Stimulated activated CD8-positive, alpha-beta memory T cell treated with anti-CD3 and anti-CD28 coated beads, Interleukin-7, amount 100 ng/mL, for 4 hours (primary cell): ENCODE measurements at places on chromosomes 12 and 14.

DNA sequence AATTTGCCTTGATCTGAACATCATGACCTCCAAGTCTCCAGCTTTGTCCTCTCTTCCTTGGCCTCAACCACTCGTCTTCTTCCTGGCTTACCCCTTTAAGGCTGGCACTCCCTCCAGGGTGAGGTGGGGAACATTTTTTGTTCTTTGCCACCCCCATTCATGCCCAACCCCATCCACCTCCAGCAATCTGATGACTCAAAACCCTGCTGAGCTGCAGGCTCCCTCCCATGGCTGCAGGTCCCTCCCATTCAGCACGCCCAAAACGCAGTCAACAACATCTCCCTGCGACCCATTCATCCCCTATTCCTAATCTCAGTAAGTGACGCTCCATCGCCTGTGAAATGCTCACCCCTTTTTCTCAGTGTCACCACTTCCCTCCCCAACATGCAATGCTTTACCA is 138.8 kb upstream of the PRMT8 start:
- DNase-seq, result no peak

DNA sequence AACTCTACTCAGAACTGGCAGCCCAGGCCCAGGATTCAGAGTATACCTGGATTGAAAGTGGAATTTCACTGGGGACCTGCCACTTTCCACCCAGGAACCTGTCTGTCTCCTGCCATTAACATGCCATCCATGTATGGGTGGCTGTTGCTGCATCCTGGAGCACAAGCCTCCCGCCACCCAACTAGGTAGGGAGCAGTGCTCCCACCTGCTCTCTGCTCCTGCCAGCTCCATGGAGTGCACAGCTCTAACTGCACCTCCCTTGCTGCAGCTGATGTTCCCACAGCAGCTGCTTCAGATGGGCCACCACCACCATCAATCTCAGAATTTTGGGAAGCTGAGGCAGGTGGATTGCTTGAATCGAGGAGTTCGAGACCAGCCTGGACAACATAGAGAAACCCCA is 17.1 kb upstream of the NTS start:
- no peak for DNase-seq

GRCh38 chr12:48419116-48419935 is 53.0 kb upstream of the ANP32D start:
- DNase-seq, result no peak

- no peak for DNase-seq
These were observed 616.4 kb downstream of the MED13L start for GRCh38 chr12:115661112-115661511.

- DNase-seq, result no peak
These were observed 7.4 kb upstream of the HOXC11 start for GRCh38 chr12:53965281-53966084.

DNA sequence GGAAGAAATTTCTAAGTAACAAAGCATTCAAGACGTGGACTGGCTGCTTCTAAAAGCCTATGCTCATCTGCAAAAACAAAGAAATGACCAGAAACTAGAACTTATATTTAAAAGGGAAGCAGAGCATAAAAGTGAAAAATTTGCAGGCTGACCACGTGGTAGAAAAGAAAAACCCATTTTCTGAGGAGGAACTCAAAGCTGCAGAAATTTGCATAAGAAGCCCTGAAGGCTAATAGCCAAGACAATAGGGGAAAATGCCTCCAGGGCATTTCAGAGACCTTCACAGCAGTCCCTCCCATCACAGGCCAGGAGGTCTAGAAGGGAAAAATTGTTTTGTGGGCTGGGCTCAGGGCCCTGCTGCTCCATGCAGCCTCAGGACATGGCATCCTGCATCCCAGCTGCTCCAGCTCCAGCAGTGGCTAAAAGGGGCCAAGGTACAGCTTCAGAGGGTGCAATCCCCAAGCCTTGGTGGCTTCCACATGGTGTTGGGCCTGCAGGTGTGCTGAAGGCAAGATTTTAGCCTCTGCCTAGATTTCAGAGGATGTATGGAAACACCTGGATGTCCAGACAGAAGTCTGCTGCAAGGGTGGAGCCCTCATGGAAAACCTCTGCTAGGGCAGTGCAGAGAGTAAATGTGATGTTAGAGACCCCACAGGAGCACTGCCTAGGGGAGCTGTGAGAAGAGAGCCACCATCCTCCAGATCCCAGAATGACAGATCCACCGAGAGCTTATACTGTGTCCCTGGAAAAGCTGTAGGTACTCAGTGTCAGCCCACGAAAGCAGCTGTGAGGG is 55.5 kb downstream of the CHGA start:
- DNase-seq, result no peak

DNA sequence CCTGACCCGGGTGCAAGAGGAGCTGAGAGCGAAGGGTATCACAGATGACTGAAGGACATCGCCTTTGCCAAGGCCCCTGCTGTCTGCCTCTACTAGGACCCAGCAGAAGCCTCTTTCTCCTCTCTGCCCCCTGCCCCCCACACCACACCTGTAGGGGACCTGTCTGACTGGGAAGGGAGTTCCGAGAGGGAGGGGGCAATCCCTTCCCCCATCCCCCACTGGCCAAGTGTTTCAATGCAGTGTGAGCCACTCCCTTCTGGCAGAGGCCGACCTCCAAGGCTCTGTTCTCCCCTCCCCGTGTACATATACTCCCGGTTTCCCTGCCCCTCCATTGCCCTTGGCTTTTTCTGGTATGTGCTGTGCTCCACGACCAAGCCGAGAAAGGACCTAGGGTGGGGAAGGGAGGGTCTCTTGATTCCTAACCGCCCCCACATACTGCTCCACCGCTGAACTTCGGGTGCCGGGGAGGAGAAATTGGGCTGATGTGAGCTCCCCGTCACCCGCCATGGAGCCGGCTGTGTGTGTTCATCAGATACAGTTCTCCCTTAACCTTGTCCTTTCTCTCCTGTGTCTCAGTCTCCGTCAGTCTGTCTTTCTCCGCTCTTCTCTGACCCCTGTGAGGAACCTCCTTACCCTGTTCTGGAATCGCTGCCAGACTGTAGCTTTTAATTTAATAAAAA is 2.0 kb upstream of the ARHGEF25 start:
- DNase-seq, result no peak

GRCh38 chr14:77883847-77884238 is 83.9 kb downstream of the ADCK1 start:
- no peak for DNase-seq

DNA sequence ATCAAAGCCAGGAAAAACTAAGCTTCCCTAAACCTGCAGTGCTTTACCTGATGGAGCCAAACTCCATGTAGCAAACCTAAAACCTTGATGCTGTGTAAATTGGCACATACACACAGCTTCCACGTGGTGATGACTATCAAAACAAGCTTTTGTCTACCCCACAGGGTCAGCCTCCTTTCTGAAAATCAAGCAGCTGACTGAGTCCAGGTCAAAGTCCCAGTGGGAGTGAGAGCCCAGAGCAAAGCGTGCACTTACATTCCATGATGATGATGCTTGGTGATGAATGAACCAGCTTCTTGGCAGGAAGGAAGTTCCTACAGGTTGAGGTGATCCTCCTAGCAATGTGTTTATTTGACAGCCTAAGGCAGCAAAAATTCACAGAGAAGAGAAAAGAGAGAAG is 630.0 kb upstream of the TBX3 start:
- DNase-seq, result no peak

- no peak for DNase-seq
These were observed 1072.8 kb upstream of the TMEM132C start for GRCh38 chr12:127194176-127194575.

- no peak for DNase-seq
These were observed 266.3 kb downstream of the APAF1 start for GRCh38 chr12:98911396-98911795.

DNA sequence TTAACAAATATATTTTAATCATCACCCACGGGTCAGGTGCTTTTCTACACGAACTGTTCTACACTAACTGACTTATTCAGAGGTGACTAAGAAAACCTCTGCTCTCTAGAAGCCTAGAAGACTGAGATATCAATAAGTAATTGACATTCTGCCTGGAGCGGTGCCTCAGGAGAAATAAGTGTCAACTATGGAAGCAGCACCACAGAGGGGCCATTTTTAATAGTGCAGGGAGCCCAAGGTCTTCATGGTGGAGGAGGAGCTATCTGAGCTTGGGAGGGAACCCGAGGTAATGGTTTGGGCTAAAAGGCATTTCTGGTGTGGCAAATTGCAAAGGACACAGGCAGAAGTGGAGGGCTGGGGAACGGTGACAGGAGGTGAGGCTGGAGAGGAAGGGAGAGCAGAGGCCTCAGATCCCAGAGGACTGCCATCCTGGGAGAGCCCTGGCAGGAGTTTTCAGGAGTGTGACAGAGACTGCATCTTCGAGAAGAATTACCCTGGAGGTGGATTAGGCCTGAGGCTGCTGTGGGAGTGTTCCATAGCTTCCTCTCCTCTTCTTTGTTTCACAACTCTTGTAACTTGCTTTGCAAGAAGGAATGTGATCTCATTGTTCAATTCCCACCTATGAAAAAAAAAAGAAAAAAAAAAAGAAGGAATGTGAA is 123.1 kb downstream of the NPAS3 start:
- DNase-seq, result no peak

DNA sequence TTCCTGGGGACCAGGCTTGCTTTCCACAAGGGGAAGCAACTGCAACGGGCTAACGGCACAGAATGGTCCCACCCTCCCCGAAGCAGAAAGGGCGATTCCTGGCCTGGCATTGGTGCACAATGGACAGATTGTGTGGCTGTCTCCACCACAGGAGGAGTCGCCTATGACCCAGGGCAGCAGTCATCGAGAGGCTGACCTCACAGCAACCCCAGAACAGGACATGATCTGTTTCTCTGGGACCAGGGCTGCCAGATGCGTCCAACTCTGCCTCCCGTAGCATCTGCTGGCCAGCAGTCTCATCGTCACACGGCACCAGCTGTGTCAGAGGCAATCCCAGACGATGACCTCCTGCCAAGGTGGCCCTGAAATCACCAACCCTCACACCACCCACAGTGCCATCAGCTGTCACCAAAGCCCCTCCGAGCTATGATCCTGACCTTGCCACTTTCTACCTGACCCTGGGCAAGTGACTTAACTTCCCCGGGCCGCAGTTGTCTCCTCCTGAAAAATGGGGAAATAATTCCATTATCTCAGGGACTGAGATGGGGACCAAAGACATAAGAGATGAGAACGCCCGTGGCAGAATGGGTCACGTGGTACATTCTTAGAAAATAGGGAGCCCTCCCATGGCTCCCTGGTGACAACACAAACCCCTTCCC is 86.7 kb downstream of the CHGA start:
- DNase-seq, result no peak

- no peak for DNase-seq
These were observed 256.1 kb downstream of the GLT1D1 start for GRCh38 chr12:129109174-129110001.

DNA sequence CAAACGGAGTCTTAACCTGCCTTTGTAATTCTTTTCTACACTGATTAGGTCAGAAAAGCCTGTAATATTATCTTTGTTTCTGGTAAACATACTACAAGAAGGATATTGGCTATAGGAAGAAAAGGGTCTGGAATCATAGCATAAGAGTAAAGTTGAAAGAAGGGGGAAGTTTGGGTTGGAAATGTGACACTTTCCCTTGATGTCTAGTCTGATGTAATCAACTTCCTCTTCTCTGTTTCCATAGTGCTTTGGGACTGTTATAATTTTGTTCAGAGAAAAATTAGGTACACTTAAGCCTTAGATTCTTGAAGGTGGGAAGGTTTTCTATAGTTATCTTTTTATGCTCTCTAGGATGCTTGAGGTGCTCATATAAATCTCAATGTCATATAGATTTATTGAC is 322.2 kb downstream of the AEBP2 start:
- DNase-seq, result no peak

- no peak for DNase-seq
These were observed 238.7 kb downstream of the ATXN7L3B start for GRCh38 chr12:74776378-74776777.

GRCh38 chr12:57454566-57455373 is at the start of gene INHBE:
TSS of gene INHBE (plus strand) at chr12:57455307. CDS start at chr12:57455537, 230 bp downstream.
- DNase-seq, result no peak

- DNase-seq, result no peak
These were observed 66.0 kb upstream of the ACTN1 start for GRCh38 chr14:69044965-69045555.

- no peak for DNase-seq
These were observed 5.3 kb downstream of the BHLHE41 start for GRCh38 chr12:26119391-26119989.

- no peak for DNase-seq
These were observed 155.4 kb upstream of the PLEKHG7 start for GRCh38 chr12:92547420-92547819.

GRCh38 chr14:90193925-90194324 is 62.4 kb upstream of the PSMC1 start:
- no peak for DNase-seq

GRCh38 chr12:21369141-21369980 is 3.3 kb upstream of the IAPP start:
- DNase-seq, result no peak

- DNase-seq, result no peak
These were observed 32.6 kb upstream of the LMNTD1 start for GRCh38 chr12:25585662-25586061.

DNA sequence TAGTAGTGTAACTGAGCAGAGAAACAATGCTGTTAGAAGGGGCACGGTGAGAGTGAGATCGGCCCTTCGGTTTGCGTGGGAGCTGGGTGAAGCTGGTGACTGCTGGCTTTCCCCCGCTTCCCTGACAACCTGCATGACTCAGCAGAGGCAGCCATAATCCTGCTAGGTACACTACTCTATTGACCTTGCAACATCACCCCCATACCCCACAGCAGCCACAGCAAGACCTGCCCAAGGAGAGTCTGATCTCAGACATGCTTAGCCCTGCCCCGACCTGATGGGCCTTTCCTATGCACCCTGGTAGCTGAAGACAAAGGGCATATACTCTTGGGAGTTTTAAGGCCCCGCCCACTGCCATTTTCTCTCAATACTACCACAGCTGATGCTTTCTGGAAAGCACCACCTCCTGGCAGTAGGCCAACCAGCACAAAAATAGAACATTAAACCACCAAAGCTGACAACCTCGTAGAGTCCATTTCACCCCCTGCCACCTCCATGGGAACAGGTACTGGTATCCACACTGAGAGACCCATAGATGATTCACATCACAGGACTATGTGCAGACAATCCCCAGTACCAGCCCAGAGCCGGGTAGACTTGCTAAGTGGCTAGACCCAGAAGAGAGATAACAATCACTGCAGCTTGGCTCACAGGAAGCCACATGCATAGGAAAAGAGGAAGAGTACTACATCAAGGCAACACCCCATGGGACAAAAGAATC is 75.9 kb upstream of the RGS6 start:
- no peak for DNase-seq

GRCh38 chr14:64636980-64637429 is 67.2 kb upstream of the PLEKHG3 start:
- no peak for DNase-seq

GRCh38 chr12:51441583-51441982 is 17.0 kb downstream of the SLC4A8 start:
- no peak for DNase-seq

DNA sequence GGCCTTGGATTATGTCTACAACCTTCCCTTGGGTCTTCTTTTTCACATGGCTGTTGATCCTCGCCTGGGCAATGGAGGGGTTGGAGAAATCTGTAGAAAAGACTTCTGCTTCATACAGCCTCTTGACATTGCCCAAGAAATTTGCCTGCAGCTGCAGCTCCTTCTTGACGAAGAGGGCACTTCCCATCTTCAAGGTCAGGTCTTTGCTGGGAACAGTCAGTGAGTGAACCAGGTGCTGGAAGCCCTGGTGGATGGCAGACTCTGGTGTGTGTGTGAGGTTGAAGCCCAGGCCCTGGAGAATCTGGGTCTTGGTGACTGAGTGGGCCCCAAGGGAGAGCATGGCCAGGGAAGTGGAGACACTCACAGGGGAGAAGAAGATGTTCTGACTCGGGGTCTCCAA is 6.7 kb downstream of the SERPINA9 start:
- DNase-seq, result no peak
